ENCODE measurements at places on chromosomes 7 and 10.

DNA sequence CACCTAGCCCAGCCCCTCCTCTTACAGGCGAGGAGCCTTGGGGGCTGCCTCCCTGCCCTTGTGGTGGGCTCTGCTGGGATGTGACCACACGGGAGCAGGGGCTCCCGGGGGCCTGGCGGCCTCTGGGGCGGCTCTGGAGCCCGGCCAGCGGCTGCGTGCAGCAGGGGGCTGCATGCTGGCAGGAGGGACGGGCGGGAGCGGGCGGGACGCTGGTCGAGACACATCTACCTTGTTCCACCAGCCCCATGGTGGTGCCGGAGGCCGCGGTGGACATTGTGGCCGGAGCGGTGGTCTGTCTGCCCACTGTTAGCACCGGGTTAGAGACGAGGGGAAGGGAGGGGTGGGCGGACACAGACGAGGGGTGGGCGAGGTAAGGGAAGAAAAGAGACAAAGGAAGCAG lies 38.6 kb downstream of the YKT6 start:
- no peak for DNase-seq

DNA sequence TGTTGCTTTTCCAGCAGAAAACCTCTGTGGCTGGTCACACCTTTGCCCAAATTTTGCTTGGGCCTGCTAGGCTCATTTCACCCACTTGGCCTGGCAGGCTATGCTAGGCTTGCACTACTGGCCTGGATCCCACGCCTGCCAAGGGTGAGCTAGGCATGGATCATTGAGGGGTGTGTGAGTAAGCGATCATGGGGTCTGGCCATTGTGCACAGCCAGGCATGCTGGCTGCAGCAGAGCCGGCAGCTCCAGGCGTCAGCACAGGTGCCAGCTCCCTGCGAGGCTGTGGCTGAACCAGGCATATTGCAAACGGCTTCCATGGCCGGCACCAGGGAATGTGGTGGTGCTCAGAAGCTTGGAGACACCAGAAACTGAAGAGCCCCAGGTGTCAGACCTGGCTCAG lies 19.2 kb downstream of the CFAP70 start:
- DNase-seq, result no peak

DNA sequence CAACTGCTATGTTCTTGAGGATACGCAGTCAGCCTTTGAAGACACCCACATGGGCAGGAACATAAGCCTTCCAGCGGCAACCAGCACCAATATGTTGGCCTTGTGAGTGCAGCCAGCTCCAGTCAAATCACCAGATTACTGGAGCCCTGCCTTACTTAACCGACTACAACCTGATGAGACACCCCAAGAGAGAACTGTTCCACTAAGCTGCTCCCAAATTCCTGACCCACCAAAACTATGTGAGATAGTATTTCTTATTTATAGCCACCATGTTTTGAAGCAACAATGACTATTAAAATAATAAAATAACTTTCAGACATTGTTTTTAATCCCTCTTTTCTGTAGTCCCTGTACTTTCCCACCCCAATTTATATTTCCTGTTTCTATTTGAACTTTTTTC lies 179.6 kb downstream of the ADK start:
- no peak for DNase-seq

GRCh38 chr7:13641714-13642113 lies 347.8 kb downstream of the ETV1 start:
- no peak for DNase-seq

DNA sequence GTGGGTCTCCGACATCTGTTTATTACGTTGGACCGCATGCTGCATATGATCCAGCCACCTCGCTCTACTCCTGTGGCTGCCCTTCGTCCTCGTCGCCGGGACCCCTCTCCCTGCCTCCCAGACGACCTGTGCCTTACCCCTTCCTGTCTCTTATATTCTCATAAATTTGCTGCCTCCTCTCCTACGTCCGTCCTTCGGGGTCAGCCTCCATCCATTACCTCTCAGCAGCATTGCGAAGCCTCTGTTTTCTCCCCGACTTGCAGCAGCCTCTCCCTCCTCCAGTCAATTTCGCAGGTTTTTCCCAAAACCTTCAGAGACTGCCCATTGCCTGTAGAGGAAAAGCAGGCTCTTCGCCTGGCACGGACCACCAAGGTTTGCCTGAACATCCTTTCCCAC lies 39.4 kb upstream of the LEP start:
- DNase-seq, result no peak

- peak; percentile 55 for DNase-seq
Observed at GRCh38 chr10:97542169-97543024, 30.2 kb upstream of the ANKRD2 start.

DNA sequence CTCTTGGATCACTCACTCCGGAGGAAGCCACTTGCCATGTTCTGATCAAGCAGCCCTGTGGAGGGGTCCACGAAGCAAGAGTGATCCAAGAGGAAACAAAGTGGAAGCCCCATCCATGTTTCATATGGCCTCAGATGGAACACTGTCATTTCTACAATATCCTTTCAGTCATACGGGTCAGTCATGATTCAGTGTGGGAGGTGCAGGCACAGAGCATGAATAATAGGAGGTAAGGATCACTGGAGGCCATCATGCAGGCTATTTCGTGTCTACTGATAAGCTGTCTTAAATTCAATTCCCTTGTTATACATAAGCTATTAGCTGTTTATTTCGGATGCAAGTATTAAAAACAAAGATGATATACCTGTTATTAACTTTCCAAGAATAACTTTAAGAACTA lies 36.8 kb downstream of the VPS41 start:
- DNase-seq, result no peak

Measured in eye (tissue), 1 donor.